ENCODE measurements at places on chromosomes 4 and X.

DNA sequence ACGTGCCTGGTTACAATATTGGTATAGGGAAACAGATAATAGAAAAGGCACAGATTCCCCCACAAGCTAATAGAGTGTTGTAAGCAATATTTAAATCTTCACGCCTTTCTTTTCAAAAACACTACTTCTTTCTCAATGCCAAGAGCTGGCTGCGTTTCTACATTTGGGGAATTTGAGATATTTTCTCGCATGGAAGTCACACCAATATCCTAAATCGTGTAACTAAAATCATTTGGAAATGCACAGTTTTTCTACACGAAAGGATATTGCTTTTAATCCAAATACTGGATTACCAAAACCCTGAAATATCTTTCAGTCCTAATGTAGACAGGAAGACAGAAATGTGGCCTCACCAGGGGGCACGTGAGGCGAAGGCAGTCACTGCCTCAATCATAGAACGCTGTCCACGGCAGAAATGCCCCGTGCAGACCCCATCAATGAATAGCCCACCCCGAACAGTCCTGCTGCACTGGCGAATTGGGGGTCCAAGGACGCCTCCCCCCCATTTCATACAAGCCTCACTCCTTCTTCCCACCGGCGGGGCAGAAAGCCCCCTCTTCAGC lies 106.6 kb downstream of the NSUN7 start:
- no peak for DNase-seq

DNA sequence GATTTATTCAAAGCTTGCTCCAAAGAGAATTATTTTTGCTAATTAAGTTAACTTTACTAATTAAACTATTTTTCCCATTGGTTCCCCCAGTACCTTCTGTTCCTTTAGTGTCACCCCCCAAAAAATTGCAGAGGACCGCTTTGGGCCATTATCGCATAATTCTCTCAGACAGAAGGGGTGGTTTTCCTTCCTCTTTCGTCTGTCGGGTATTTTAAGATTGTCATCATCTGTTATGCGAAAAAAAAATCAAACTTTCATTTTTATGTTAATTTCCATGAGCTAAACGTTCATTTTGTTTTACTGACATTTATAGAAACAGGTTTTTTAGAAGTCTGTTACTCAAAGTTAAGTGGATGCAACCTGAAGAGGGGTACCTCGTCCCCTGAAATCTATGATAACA lies 76.2 kb upstream of the DDX3X start:
- DNase-seq, result no peak

DNA sequence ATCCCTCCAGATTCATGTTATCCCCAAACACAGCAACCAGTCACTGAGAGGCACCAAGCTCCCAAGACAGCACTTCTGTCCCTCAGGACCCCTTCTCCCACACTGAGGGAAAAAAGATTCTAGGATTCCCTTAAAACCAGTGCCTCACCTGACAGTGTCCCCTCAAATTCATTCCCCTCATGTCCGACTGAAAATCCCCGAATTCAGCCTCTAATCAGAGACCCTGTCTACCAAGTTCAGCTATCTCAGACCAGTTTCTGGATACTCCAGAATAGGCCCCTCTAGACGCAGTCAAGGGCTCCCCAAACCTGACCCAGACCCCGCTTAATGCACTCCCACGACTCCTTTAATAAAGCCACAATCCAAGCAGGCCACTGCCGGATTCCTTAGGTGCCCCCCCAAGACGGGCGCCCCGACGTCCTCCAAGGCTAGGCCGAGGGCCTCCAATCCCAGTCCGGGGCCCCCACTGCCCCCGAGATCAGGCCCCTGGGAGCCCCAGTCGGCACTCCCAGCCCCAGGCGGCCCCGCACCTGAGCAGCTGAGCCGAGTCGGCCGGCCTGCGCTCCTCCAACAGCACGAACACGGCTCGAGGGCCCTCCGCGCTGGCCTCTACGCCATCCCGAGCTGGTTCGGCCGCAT lies 457 bp downstream of the TFE3 start:
- DNase-seq, result peak; percentile 26

DNA sequence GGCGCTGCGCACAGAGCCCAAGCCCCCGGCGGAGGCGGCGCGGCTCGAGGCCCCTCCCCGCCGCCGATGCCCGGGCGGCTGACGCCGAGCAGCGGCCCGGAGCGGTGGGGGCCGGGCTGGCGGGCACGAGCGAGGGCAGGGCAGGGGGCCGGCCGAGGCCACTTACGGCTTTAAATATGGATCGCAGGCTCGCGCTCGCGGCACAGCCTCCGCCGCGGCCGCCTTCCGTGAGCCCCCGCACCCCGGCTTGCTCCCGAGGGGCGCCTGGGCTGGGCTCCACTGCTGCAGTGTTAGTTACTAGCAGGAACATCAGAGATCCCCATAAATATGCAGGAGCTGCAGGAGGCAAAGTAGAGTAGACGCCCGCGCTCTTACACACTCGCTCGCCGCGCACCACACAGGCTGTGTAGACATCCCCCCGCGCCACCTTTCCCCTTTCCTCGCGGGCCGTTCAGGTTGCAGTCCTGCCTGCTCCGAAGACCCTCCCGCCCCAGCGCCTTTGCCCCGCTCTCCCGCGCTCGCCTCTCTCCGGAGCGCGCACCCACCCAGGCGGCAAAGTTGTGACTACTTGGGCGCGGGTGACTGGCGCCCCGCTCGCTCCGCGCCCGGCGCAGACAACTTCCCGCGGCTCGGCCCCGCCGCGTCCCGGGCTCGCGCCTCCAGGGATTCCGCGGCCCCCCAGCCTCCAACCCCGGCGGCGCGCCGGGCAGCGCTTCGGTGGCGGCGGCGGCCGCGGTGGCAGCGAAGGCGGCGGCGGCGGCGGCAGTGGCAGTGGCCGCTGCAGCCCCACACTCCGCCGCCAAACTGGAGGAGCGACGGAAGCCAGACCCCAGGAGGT lies 152.0 kb upstream of the SLC4A4 start:
- peak; percentile 56 for DNase-seq

DNA sequence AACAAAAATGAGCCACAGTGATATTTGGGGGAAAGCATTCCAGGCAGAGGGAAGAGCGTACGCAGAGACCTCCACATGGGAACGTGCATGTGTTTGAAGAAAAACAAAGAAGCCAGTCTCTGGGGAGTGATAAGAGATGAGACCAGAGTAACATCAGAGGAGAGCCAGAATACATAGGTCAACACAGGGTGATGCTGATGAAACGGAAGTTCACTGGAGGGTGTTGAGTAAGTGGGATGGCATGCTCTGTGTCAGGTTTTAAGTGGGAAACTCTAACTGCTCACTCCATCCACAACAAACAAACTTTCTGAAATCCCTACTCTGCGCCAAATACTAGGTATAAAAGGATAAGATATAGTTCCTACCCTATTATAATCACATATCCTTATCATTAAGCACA lies 110.0 kb downstream of the ARHGAP6 start:
- peak; percentile 75 for DNase-seq

- DNase-seq, result no peak
Observed at GRCh38 chr4:55540271-55540670, 6.4 kb downstream of the CLOCK start.

- DNase-seq, result peak; percentile 39
Observed at GRCh38 chr4:77599378-77599777, 6.2 kb upstream of the CXCL13 start.

GRCh38 chrX:42531441-42531840 lies 246.5 kb downstream of the PPP1R2C start:
- no peak for DNase-seq

DNA sequence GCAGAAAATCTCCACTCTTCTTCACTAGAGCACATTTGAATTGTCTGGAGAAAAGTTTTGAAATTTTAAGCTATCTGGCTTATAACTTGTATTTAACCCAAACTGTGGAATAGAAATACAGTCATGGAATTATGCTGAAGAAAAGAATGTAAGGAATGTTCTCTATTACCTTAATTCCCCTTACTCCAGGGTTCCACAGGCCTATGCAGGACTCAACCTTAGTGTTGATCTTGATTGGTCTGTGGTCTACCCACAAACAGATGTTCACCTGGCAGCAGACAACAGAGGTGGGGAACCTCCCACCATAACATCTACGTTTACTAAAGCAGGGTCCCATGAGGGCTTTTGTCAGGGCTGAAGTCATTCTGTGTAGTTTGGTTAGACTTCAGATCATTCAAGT lies 189.3 kb upstream of the GPRIN3 start:
- DNase-seq, result peak; percentile 30

- DNase-seq, result no peak
Observed at GRCh38 chrX:12292996-12293765, 154.9 kb downstream of the FRMPD4 start.

DNA sequence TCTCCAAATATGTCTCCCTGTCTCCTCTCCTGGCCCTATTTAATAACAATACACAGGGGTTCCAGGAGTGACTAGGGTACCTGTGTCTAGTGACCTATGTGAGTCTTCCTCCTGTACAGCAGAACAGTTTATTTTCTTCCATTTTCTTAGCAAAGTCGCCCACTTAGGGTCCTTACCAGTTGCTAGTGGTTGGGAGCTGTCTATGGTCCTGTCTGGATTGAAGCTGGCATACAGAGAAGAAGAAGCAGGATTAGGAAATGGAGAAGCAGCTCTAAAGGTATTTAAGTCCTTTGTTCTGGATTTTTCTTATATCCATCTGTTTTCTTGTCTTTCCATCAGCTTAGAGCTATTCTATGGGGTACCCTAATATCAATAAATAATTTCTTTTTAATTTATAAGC lies 587.1 kb upstream of the CPEB2 start:
- peak; percentile 18 for DNase-seq

GRCh38 chr4:61583696-61584095 lies 383.6 kb downstream of the ADGRL3 start:
- DNase-seq, result peak; percentile 0

GRCh38 chr4:184668511-184669114 lies 19.1 kb downstream of the PRIMPOL start:
- no peak for DNase-seq

DNA sequence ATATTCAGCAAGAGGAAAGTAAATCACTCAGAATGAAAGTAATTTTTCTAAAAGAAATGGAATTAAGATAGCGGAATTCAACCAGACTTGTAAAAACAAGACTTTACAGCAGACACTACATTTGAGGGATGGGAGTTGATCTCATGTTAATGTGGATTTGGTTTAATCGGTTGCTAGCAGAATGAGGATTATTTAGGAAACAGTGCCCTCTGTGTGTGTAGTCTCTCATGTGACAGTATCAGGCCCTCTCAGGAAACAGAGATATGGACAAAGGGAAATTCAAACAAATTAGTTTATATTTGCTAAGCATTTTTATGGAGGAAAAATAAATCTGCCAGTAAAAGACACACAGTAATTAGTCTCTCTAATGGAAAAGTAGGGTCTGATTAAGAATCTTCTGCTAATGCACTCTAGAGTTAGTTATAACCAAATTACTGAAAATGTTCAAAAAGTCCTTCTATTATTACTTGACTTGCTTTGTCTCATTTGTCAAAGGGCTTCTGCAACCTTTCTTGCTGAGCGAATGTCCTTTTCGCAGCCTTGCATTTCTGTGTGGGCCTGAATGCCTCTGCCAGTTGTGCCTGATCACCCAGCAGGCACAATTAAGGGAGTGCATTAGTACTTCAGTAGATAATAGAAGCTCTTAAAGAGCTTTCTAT lies 1282.3 kb upstream of the TENM3 start:
- no peak for DNase-seq

DNA sequence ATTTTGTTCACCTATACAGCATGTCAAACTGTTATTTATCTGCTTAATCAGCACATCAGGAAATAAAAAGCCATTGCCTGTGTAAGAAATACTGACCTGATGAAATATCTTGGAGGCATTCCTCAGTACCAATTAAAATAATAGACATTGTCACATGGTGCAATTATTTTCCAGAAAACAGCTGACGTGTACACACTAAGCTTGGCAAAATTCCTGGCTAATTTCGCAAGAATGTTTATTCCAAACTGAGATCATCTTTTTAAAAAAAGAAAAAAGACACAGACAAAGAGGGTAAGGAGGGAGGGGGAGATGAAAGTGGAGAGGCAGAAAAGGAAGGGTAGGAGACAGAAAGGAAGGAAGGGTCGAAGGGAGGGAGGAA lies 61.9 kb upstream of the NFKB1 start:
- peak; percentile 84 for DNase-seq

GRCh38 chrX:95629737-95630136 lies 1054.9 kb upstream of the DIAPH2 start:
- no peak for DNase-seq

DNA sequence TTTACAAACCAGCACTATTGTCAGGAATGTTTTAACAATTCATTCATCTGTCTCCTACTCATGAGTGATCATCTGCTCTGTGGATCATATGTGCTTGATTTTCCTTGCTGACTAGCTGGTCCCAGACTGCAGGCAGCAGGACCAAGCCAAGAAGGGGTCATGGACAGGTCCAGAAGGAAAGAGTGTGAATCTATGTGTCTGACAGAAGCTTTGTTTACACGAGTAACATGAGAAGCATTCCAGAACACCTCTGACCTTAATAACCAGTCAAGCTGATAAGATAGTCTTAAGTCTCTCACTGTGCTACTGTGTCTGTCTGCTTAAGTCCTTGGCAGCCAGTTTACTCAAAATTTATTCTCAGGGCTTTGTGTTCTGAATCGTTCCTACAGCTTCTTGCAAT lies 39.0 kb downstream of the GUCY1A1 start:
- peak; percentile 71 for DNase-seq

DNA sequence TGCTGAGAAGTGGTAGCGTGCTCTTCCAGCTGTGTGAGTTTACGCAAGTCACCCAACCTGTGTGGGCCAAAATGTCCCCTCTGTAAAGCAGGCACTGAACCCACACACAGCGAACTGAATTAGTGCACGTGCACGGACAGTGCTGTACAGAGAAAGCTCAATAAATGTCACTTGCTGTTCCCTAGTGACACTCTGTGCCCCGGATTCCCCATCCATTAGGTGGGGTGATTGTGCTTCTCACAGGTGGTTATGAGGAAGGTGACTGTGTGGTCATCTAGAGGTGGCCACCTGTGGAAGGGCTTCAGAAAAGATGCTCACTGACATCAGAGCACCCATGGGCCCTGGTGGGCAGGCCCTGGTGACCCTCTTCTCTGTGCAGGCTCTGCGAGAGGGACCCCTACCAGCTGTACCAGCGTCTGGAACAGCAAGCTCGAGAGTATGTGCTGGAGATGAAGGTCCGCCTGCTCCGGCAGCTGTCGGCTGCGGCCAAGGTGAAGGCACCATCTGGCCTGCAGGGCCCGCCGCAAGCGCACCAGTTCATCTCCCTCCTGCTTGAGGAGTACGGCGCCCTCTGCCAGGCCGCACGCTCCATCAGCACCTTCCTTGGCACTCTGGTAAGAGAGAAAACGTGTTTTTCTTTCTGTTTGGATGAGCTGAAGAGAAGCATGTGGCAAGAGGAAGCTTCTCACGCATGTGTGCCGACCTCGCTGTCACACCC lies 94.3 kb downstream of the FAM193A start:
- DNase-seq, result no peak

DNA sequence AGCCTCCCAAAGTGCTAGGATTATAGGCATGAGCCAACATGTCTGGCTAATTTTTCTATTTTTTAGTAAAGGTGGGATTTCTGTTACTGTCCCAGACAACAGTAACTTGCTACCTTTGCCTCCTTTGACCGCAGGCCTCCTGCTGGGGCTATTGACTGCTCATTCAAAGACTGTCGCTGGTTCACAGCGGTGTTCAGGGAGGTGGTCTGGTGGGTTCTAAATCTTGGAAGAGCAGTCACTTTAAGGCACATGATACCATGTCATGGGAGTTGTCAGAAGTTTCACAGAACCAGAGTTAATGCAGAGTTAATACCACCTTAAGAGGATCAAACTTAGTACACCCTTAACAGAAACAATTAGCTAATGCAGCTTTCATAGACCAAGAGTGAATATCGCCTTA lies 3.8 kb downstream of the ASMT start:
- DNase-seq, result no peak
